ENCODE measurements at places on chromosomes 1 and 21. TPM values are rescaled to one million over a fixed set of nuclear protein-coding genes. Genes with fewer than 3 reads are reported as not detected.
A peak's percentile ranks its signal among the peaks of the same experiment; 100 is the strongest.

Gene COL24A1
- 0.34 TPM for total RNA-seq

Gene LIX1L
- 37.4 TPM for total RNA-seq

Gene TNFSF4
- total RNA-seq: 26.1 TPM

Gene OR2L8
- not detected for total RNA-seq

GRCh38 chr1:155241841-155242264, 13.4 kb downstream of the ENTREP3 start:
- peak; percentile 29 for DNase-seq

GRCh38 chr1:182301467-182302198, 90.0 kb downstream of the GLUL start:
- DNase-seq: peak; percentile 73

DNA sequence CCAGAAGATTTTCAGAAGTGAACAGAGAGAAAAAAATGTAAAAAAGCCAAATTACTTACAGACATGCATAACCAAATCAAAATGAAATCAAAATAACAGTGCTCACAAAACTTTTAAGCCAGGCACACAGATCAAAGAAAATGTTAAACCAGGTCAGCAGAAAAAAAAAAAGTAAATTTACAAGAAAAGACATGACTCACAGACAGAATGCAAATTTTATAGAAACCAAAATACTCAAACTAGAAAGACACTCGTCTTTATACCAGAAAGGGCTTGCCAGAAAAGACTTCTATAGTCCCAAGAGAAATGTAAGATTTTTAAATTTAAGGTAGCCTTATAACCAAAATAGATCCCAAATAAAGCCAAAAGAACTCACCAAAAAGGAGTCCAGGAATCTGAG, 86.5 kb upstream of the COG2 start:
- DNase-seq: no peak

DNA sequence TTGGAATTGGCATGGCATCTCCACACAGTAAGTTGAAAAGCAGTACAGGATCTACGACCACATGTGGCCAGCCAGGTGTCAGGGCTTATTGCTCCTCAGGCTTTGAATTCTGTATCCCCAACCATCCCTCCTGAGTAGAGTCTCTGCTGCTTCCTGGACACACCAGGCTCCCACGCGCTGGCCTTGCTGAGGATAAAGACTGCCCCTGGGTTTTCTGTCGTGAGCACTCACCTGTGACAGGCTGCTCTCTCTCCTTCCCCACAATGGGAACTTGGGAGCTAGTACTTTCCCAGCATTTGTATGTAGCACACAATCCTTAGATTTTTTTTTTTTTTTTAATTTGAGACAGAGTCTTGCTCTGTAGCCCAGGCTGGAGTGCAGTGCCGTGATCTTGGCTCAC, 33.6 kb downstream of the PBX1 start:
- DNase-seq: no peak

DNA sequence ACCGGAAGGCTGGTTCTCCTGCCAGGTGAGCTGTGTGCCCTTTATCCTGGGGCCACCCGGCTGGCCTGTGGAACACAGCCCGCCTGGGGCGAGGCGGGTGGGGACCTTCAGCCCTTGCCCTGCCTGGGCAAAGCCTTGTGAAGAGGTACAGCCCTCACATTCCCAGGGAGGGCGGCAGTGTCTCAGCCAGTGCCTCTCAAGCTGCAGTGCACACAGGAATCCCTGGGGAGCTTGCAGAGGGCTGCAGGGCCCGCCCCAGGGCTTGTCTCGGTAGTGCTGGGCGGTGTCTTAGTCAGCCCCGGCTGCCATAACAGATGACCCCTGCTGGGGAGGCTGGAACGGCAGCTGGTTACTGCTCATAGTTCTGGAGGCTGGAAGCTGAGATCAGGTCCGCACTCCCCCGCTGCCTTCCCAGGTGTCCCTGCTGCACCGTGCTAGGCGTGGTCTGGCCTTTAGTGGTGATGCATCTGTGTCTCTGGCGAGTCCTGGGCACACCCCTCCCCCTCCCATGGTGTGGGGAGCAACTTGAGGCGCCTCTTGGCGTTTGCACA, 12.6 kb downstream of the DFFB start:
- DNase-seq: peak; percentile 37

DNA sequence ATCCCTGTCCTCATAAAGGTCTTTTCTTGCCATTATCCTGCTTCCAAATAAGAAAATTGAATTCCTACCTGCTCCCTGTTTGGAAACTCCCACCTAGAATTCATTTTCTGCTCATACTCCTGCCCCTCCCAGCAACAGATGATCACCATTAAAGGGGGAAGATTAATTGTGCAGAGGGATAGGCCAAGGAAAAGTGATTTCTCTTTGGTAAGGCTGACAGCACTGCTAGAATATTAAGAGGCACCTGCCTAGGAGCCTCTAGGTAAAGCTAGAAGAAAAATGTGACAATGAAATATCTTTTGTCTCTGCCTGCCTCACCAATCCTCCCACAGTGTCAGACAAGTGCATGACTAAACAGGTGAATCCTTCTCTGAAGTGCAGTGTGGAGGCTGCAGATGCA, 77.0 kb upstream of the SPATA6 start:
- no peak for DNase-seq

- DNase-seq: no peak
Observed at GRCh38 chr1:110443451-110443850, 7.5 kb upstream of the PROK1 start.

- no peak for DNase-seq
Observed at GRCh38 chr1:54885807-54886723, 930 bp downstream of the DHCR24 start.

DNA sequence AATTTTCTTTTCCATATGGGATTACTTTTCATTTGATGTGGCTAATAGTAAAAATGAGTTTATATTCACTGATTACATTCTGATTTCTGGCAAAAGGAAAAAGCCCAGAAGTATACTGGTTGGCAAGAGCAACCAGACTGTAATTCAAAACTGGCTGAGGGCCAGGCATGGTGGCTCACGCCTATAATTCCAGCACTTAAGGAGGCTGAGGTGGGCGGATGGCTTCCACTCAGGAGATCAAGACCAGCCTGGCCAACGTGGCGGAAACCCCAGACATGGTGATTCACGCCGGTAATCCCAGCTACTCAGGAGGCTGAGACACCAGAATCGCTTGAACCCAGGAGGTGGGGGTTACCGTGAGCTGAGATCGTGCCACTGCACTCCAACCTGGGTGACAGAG, 14.5 kb downstream of the SYT11 start:
- no peak for DNase-seq

Data from LHCN-M2 (cell line).